ENCODE measurements at places on chromosomes 3 and 15.

DNA sequence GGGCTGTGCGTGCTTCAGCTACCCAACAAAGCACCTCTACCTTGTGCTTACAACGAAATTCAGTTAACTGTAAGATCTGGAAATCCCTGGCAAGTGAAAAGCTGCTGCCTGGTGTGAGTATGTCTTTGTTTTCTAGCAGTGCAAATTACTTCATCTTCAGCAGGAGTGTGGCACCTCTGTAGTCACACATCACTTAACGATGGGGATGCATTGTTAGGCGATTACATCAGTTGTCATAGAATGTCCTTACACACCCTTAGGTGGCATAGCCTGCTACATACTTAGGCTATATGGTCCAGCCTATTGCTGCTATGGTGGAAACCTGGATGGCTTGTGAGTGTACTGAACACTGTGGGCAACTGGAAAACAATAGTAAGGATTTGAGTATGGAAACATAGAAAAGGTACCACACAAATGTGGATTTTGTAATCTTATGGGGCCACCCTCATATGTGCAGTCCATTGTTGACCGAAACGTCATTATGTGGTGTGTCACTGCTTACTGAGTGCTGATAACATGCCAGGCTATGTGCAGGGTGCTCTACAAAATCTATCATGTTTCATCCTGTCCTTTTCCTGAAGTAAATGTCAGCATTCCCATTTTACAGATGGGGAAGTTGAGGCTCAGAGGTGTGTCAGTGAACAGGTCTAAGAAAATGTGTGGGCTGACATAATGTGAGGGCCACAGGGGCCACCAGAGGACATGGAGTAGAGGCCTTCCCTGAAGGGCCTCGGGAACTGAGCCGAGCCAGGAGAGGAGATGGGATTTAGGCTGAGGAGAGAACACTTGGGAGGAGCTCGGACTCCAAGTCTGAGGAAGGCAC, 173.5 kb downstream of the VGLL4 start:
- DNase-seq: no peak

DNA sequence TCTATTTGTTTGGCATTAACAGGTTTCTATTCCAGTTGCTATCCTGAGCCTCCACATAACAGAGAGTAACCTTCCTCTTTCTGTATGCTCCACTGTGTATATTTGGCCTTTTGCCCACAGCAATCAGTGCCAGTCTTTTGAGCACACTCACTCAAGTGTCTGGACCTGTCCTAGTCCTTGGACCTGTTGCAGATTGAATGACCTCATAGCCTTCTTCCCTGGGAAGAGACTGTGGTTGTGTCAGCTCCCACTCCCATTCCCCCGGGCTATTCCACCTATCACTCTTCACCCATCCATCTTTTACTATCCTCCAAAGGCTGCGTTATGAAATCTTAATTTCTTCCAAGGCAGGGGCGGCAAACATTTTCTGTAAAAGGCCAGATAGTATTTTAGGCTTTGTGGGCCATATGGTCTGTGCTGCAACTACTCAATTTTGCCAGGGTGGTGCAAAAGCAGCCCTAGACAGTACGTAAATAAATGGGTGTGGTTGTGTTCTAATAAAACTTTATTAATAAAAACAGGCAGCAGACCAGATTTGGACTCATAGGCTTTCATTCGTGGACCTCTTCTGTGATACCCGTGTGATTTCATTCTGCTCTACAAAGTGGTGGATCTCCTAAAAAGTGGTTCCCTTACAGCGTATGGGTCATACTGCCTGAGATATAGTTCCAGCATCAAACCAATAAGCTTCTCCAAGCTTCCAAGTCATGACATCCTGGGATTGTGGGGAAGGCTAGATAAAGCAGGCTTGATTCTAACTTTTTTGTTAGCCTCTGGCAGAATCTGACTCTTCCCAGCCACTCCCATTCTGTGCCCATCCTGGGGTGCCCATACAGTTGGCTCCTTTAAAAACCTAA, 57.4 kb downstream of the CDAN1 start:
- DNase-seq: no peak

GRCh38 chr3:73036694-73037591, 24.5 kb upstream of the EBLN2 start:
- no peak for DNase-seq

- DNase-seq: no peak
These were observed 6.0 kb downstream of the TMEM266 start for GRCh38 chr15:76065793-76066192.

- no peak for DNase-seq
These were observed 208.4 kb downstream of the TNIK start for GRCh38 chr3:171251835-171252234.

DNA sequence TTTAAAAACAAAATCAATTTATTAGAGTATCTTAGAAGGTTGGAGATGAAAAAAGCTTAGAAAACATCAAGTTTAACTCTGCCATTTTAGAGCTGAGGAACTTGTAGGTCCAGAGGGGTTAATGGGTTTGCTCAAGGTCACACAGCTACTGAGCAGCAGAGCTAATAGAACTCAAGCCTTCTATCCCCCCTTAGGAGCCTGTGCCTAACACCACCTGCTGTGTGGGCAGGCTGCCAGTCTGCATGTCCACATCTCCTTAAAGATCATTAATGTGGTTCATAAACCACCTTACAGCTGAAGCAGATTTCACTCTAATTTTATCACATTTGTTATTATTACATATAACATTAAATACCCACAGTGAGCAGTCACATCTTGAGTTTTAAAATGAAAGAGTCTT, 14.1 kb upstream of the SLC35G2 start:
- no peak for DNase-seq

DNA sequence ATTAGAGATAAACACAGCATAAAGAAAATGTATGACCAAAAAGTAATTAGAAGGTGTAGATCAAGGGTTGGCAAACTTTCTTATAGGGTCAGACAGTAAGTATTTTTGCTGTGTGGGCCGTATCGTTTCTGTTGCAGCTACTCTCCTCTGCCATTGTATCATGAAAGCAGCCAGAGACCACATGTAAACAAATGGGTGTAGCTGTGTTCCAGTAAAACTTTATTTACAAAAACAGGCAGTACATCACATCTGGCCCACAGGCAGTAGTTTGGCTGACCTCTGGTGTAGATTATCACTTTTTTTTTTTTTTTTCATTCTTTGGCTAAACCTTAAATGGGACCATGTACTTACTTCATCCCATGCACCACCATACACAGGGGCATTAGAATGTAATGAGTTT, 190.8 kb downstream of the MBNL1 start:
- DNase-seq: no peak

- DNase-seq: no peak
These were observed 322.5 kb upstream of the CFAP20DC start for GRCh38 chr3:59372346-59372745.

DNA sequence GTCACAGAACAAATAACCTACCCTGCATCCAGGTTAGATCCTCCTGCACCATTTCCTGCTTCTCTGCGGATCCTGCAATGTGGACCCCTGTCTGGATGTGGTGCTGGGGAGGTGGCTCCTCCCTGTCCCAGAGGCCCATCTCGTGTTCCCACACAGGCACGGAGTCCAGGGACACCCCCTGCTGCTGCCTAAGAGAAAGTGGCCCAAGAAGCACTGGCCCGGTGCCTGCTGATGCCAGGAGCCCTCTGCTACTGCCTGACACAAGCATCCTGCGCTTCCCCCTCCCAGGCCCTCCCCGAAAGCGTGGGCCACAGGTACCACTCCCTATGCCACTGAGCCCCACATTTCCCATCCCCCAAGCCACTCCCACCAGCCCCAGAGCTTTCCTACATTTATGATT, 48.6 kb downstream of the ZNF445 start:
- no peak for DNase-seq

DNA sequence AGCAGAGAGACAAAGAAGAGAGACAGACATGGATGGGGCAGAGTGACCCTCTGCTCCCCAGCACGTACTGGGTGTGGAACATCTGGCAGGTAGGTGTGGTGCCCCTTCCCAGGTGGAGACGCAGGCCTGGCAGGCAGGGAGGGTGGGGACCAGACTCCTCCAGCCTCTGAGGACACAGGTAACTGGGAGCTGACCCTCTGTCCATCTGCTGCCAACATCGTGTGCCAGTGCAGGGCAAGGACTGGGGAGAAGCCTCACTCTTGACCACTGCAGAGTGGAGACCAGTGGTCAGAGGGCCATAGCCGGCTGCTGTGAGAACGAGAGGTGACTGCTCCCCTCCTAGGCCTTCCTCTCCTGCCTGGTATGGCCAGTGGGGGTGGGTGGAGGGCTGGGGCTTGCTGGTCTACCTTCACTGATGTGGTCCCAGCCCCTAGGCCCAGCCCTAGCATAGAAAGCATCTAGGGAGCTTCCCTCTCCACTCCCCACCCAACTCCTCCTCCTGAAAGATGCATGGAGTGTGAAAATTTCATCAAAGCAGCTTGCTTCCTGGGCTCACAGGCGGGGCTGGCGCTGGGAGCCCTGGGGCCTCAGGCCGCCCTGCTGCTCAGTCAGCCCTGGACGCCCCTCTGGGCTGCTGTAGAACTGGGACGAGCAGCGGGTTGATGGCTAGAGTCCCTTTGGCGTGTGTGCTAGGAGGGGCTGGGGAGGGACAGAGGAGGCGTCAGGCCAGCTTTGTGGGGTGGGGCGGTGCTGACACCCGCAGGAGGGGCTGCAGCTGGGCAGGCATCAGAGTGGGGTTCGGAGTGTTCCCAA, 90.3 kb downstream of the PLXNA1 start:
- no peak for DNase-seq

GRCh38 chr15:39628144-39628508, 47.2 kb downstream of the THBS1 start:
- DNase-seq: no peak

GRCh38 chr15:64865126-64865997, 23.6 kb downstream of the PLEKHO2 start:
- DNase-seq: no peak

GRCh38 chr3:173954647-173955046, 557.1 kb downstream of the NLGN1 start:
- DNase-seq: no peak

DNA sequence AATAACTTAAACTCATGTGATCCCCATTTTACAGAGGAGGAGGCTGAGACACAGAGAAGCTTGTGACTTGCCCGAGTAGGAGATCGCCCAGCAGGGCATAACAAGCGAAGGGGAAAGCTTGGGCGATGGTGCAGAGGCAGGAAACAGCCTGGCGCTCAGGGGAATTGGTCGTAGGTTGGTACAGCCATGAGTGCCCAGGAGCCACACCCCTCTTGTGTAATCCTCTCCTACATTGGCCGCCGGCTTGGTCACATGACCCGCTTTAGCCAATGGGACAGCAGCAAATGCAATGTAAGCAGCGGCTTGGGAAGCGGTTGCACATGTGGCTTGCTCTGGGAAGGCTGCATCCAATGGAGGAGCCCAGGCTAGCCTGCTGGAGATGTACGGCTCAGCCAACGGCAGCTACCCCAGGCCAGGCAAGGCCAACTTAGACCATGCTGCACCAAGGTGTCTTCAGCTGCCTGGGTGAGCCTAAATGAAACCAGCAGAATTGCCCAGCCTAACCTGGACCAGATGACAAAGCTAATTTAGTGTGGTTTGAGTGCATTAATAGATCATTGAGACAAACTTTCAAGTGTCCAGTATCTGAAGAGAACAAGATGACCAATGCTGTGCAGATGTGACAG, 50.3 kb upstream of the SLC6A6 start:
- DNase-seq: no peak

DNA sequence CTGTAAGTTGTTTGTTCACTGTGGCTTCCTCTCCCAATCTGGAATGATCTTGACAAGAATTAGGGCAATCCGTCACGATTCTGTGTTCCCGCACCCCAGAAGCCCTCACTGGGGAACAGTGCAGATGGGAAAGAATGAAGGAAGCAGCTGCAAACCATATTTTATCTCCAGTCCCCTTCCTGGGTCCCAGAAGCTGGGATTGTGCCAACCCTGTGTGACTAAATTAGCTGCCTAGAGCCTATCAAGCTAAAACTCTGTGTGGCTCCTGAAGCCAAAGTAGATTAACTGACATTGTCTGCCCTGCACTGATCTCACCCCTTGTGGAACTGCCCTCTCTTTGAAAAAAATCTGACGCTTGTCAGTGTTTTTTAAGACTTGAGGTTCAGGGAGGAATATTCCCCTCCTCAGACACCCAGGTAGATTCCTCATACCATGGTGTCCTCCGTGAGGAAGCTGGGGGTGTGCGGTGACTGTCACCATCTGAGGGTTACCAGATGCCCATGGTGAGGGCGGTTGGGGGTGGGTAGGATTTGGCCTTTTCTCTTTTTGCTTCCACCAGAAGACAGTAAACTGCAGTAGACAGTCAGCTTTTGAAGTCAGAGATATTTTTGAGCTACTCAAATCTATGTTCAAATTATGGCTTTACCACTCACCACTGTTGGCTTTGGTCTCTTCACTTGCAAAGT, 358.3 kb upstream of the TPM1 start:
- no peak for DNase-seq

DNA sequence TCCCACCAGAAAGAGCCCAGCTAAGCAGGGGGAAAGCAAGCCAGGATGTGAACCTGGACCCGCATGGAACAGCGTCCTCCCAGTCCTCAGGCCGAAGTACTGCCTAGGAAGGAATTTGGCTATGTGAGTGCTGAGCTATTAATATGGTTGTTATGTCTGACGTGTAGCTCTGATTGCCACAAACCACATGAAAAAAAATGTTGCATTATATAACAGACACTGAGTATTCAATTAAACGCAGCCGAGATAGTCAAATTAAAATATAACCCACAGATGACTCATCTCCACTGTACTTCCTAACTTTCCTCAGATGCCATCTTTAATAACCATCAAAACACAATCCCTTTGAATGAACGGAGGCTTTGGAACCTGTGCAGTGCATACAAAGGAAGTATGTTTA, 111.1 kb downstream of the GABRB3 start:
- no peak for DNase-seq

DNA sequence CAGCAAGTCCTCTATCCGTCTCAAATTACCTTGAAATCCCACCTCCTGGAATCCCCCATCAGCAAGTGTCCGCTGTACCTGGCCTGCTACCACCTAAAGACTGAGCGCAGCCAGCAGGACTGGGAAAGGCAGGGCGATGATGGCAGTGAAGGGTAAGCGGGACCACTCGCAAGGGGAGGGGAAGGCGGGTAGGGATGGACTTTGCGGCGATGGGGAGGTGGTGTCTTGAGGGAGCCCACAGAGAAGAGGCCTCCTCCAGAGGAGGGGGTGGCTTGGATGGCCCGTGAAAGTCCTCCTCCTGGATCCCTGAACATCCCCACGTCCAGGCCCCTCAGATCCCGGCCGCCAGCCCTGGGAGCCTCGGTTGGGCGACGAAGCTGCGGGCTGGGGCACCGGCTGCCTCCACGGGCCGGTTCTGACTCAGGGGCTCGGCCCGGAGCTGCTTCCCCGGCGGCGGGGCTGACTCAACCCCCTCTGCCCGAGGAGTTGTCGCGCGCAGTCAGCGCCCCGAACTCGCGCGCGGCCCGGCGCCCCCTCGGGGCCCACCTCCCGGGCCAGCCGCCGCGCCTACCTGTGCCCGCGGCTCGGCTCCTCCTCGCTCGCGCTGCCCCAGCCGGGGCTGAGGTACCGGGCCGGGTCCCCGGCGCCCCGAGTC, 512 bp downstream of the LARP6 start:
- DNase-seq: no peak

- no peak for DNase-seq
These were observed 7.0 kb upstream of the RFT1 start for GRCh38 chr3:53137221-53137620.

DNA sequence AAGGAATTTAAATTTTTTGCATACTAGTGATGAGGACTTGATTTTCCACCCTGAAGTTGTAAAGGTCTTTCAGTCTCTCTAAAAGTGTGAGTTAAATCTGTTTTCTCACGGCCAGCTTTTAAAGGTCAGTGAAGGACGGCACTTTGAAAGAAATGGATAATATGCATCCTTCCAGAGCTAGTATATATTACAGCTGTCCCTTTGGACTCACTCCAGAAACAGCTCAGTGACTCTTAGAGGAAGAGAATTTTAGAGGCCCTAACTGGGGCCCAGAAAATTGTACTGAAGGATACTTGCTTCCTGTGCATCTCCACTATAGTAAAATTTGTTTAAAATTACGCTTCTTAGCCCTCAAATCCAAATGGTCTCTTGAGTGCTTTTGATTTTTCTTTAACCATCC, 41.6 kb downstream of the PIK3CA start:
- no peak for DNase-seq
